ENCODE measurements at places on chromosomes 5 and 9. TPM values are rescaled to one million over a fixed set of nuclear protein-coding genes. Genes with fewer than 3 reads are reported as not detected.

DNA sequence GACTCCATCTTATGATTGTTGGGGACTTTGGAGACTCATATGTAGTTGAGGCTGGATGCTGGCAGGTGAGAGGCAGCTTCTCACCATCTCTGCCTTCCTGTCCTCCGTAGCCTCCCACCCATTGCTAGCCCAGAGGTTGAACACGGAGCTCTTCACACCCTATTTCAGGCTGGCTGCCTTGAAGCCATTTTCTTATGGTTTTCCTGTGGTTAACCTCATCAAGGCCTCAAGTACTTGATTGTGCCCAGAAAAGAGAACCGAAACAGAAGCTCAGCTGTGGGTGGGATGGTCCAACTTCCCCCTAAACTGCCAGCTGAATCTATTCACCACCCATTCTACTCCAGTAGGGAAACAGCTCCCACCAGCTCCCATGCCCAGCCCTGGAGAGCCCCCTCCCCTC is 102.9 kb downstream of the LIFR start:
- peaks cover 2% of the 10 kb centered on the region for H3K4me1 ChIP-seq
- H3K27me3 ChIP-seq = no peaks in the 10 kb centered on the region
- H3K36me3 ChIP-seq = no peaks in the 10 kb centered on the region
- no peak for DNase-seq

Gene DPYSL3
- total RNA-seq = 155 TPM

DNA sequence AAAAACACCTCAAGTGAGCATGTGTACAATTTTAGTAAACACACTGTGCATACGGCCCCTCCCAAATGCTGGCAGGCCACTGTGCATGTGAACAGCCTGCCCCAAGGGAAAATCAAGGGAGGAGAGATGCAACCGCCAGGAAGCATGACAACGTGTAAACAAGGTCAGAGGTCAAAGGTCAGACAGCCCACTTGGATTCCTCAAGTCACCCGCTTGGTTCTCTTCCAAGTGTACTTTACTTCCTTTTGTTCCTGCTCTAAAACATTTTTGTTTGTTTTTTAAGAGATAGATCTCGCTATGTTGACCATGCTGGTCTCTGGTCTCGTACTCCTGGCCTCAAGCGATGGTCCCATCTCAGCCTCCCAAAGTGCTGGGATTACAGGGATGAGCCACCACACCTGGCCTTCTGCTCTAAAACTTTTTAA is 126.7 kb upstream of the SHB start:
- no peaks in the 10 kb centered on the region for H3K36me3 ChIP-seq
- no peaks in the 10 kb centered on the region for H3K4me1 ChIP-seq
- no peaks in the 10 kb centered on the region for H3K27me3 ChIP-seq

GRCh38 chr5:58211441-58211840 is 248.4 kb downstream of the PLK2 start:
- no peak overlapping the region for H3K4me3 ChIP-seq
- H3K4me1 ChIP-seq = no peaks in the 10 kb centered on the region
- no peaks in the 10 kb centered on the region for H3K36me3 ChIP-seq

Gene SYK
- 11.9 TPM for total RNA-seq

- no peaks in the 10 kb centered on the region for H3K27me3 ChIP-seq
- H3K4me1 ChIP-seq = no peaks in the 10 kb centered on the region
- DNase-seq = no peak
- no peak overlapping the region for H3K27ac ChIP-seq
- no peak overlapping the region for H3K4me3 ChIP-seq
- H3K36me3 ChIP-seq = no peaks in the 10 kb centered on the region
Measured at GRCh38 chr5:135315386-135315785, 83.6 kb downstream of the MACROH2A1 start.

GRCh38 chr5:143495110-143495509 is 91.6 kb upstream of the NR3C1 start:
- H3K27ac ChIP-seq = no peak overlapping the region
- DNase-seq = no peak
- H3K36me3 ChIP-seq = no peaks in the 10 kb centered on the region
- H3K27me3 ChIP-seq = no peaks in the 10 kb centered on the region

DNA sequence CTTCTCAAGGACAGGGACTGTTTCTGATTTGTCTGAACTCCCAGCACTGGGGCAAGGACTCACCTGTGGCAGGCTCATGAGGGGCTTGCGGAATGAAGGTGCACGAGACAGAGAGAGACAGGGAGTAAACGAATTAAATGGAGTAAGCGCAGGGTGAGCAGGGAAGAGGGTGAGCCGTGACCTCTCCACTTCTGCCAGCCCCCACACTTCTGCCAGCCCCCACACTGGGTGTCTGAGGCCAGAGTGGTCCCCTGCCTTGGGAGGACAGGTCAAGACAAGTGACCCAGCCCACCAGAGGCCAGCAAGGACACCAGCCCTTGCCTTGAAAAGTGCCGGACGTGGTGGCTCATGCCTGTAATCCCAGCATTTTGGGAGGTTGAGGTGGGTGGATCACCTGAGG is 37.2 kb downstream of the DAB2IP start:
- no peaks in the 10 kb centered on the region for H3K36me3 ChIP-seq
- H3K4me1 ChIP-seq = peaks cover 16% of the 10 kb centered on the region
- no peak for DNase-seq
- H3K27ac ChIP-seq = no peak overlapping the region

DNA sequence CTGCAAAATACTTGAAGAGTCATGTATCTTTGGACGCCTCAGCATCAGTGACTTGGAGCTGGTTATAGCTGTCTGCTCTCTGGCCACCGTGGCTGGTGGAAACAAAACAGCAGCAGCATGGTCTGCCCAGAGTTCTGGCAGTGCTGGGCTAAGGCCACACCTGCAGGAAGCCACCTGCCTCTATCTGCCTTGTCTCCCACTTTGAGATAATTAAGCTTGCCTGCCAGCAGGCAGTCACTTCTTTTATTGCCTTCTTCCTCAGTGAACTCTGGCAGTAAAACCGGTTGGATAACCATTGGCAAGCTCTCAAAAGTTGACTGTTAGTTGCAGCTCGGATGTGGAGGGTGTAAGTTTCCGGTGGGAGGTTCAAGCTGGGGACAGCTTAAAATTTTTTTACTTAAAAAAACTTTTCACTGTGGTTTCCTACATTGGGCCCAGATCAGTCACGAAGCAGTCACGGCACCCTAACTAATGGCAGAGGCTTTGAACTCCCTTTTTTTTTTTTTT is 4.9 kb downstream of the SMIM3 start:
- peak; percentile 61 for DNase-seq
- peak overlapping the region; percentile 66 for H3K27ac ChIP-seq
- H3K27me3 ChIP-seq = no peaks in the 10 kb centered on the region
- H3K4me1 ChIP-seq = peaks cover 23% of the 10 kb centered on the region
- no peaks in the 10 kb centered on the region for H3K36me3 ChIP-seq
- no peak overlapping the region for H3K4me3 ChIP-seq

DNA sequence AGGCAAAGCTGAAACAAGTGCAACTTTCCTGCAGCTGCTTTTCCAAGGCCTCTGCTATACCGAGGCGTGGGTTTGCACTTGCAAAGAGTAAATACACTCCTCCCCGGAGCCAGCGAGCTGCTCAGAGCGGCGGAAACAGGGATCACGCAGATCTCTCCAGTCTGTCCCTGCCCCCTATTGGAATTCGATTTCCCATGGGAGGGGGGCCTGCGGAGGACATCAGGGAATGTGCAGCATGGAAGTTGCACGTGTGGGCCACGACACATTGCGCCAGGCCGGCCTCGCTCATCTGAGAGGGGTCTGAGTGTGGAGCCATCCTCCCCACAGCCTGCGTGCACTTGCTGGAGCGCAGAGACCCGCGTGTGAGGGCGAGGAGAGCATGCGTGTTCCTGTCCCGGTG is 104.3 kb upstream of the PHYKPL start:
- no peak overlapping the region for H3K4me3 ChIP-seq
- no peak for DNase-seq
- no peaks in the 10 kb centered on the region for H3K4me1 ChIP-seq
- H3K27me3 ChIP-seq = no peaks in the 10 kb centered on the region

Gene SPINK7
- total RNA-seq = not detected

DNA sequence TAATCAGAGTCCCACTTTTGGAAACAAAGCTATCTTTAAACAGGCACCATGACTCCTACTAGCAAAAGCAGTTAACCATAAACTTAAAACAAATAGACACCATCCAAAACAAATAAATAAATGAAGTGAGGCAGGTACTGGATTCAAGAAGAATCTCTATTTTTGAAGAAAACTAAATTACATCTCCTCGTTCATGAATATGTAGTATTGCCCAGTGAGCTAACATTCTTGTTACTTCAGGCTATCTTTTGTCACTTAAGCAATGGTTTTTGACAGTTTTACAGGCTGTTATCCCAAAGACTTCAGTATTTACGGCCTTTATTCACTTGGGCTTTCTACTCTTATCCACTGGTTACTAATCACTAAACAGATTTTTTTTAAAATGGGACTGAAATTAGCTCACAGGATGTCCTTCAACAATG is 242.5 kb downstream of the MLLT3 start:
- H3K4me3 ChIP-seq = no peak overlapping the region
- no peak for DNase-seq
- no peaks in the 10 kb centered on the region for H3K27me3 ChIP-seq

DNA sequence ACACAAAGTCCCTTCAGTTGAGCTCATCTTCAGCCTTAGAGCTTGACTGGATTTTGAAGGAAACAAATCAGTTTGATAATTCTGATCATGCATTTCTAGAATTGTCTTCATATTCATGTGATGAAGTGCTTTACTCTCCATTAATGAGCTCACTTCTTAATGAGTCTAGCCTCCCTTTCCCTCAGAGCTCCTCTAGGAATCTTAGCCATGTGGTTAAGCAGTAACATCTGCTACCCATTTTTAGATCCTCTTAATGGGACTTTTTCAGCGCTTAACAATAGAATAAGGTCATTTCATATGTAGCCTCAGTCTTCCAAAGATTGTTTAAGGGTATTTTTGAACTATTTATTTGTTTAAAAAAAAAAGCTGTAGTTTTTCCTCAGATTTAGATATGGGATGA is 36.9 kb upstream of the LURAP1L start:
- no peak overlapping the region for H3K4me3 ChIP-seq
- no peaks in the 10 kb centered on the region for H3K27me3 ChIP-seq
- no peak for DNase-seq
- no peak overlapping the region for H3K27ac ChIP-seq

DNA sequence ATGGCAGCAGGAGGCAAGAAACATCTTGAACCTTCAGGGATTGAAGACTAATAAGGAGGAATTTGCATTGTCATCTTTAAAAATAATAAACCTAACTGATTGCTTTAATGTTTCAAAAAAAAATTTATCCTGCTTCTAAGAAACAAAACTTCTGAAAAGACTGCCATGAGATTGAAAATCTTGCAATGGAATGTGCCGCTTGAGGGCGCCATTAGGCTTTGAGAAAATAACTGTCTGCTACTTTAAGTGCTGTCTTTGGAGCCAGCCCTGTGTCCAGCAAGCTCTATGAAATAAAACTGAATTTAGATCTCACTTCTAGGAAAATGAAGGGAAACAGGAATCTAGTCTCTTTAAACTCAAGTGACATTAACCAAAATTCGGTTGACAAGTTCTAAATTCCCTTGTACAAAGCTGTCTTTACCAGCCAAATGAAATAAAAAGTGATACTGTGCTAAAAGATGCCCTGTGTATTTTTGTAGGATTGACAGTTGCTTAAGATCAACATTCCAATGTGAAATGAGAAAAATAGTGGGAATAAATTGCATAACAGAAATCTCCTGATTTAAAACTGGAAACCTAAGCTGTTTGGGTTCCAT is 79.4 kb downstream of the ESM1 start:
- H3K27me3 ChIP-seq = no peaks in the 10 kb centered on the region
- H3K4me1 ChIP-seq = peaks cover 3% of the 10 kb centered on the region
- DNase-seq = peak; percentile 37
- H3K4me3 ChIP-seq = no peak overlapping the region

Gene CARTPT
- 0.63 TPM for total RNA-seq

DNA sequence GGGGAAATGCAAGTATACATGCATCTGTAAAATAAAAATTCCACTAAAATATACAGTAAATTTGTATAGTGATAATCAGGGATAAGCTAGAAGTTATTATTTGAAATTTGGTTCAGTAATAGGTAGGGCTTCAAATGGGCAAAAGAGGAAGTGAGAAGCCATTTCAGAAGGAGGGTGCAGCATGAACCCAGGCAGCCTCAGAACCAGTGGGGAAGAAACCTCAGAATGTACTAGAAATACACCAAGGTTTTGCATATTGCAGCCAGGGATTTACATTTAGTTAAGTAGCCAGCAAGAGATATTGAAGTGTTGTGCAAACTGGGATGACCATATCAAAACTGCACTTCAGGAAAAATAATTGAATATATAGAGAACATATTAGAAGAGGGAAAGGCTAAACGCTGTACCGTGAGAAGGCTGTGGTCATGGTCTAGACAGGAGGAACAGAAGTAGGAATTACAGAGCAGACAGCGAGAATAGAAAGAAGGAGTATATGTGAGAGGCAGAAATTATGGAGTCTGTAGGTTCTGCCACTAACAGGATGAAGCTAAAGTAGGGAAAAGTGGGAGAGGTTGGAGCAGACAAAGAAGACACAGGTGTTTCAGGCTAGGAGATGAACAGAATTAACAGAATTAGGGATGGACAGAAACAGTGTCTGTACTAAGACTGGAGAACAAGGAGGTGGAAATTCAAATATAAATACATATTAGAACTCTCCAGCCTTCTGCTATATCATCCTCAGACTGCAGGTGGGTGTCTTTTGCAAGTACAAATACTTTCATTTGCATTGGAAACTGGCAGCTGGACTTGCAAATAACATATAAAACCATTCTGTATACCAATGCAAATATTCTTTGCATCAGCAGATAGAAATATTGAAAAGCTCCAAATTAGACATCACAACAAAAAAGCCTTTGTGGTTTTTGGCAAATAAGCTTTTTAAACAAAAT is 335.6 kb downstream of the ZNF608 start:
- no peak overlapping the region for H3K27ac ChIP-seq
- no peaks in the 10 kb centered on the region for H3K27me3 ChIP-seq
- no peaks in the 10 kb centered on the region for H3K36me3 ChIP-seq
- H3K4me1 ChIP-seq = no peaks in the 10 kb centered on the region
- no peak overlapping the region for H3K4me3 ChIP-seq

DNA sequence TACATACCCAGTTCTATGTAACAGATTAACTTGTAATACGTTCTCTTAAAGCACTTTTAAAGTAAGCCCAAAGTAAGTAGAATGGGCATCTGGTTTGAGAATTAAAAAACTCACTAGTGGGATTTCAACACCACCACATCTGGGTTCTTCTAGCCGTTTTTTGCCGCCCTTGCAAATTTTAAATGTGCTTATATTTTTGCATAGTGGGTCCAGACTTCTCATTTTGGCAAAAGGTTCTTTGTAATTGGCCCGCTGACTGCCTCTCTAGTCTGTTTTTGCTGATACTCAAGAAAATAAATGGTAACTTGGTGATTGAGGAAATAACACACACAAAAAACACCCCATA is 582 bp upstream of the FBXO4 start:
- no peaks in the 10 kb centered on the region for H3K27me3 ChIP-seq
- H3K36me3 ChIP-seq = no peaks in the 10 kb centered on the region
- no peak for DNase-seq
- peak overlapping the region; percentile 89 for H3K4me3 ChIP-seq

GRCh38 chr5:158952951-158953350 is 146.8 kb downstream of the EBF1 start:
- DNase-seq = no peak
- no peaks in the 10 kb centered on the region for H3K27me3 ChIP-seq
- H3K36me3 ChIP-seq = no peaks in the 10 kb centered on the region
- no peak overlapping the region for H3K27ac ChIP-seq
- peaks cover 2% of the 10 kb centered on the region for H3K4me1 ChIP-seq
